ENCODE measurements at places on chromosomes 7 and 10.
A peak's percentile ranks its signal among the peaks of the same experiment; 100 is the strongest.

- DNase-seq: peak; percentile 51
Observed at GRCh38 chr7:105800442-105800841, 76.0 kb downstream of the ATXN7L1 start.

DNA sequence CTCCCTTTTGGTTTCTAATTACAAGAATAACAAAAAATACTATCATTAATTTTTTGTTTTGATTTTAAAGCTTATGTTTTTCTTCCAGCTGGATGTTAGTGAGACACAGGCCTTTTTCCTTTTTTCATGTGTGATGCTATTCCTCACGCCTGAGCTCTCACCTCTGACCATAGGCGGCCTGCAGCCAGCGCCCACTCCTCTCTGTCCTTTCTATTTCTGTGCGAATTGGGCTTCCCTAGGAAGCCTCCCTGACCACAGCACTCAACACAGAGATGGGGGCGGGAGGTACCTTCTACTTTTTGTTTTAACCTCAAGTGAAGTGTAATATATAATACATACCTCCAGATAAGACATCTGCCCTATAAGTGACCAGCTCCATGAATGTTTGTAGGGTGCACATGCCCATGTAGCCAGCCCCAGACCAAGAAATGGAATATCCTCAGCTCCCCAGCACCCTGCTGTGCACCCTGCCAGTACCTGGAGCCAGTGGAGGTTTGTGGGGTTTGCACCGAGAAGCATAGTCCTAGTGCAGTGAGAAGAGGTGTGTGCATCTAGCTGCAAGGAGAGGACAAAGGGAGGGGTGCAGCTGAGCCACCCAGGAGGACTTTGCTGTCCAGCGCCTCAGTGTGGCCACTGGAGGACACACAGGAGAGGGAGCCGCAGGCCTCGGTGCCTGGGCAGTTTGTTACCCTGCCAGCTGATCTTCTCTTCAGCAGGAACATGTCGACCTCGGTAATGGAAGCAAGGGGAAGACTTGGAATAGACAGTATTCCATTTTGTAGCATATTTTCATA lies 38.5 kb downstream of the BNIP3 start:
- DNase-seq: peak; percentile 36

DNA sequence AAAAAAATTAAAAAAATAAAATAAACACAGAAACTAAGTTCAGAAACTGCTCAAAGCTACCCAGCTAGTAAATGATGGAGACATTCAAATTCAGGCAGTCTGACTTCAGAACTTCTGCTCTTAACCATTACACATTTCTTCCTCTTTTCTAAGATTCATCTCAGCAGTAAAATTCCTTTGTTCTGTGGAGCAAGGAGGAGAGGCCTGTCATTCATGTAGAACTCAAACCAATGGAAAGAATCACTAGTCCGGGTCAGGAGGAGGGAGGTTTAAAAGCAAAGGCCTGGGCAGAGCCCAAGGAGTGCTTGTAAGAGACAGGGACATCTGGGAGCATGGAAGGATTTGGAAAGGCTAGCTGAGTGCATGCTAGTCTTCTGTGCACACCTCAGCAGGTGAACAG lies 37.9 kb upstream of the DNAJB12 start:
- DNase-seq: peak; percentile 44

GRCh38 chr7:156802214-156802613 lies 90.8 kb downstream of the LMBR1 start:
- DNase-seq: no peak

- no peak for DNase-seq
Observed at GRCh38 chr7:128755075-128755818, 16.1 kb downstream of the CALU start.

- DNase-seq: no peak
Observed at GRCh38 chr7:155825336-155825735, 13.1 kb upstream of the SHH start.

DNA sequence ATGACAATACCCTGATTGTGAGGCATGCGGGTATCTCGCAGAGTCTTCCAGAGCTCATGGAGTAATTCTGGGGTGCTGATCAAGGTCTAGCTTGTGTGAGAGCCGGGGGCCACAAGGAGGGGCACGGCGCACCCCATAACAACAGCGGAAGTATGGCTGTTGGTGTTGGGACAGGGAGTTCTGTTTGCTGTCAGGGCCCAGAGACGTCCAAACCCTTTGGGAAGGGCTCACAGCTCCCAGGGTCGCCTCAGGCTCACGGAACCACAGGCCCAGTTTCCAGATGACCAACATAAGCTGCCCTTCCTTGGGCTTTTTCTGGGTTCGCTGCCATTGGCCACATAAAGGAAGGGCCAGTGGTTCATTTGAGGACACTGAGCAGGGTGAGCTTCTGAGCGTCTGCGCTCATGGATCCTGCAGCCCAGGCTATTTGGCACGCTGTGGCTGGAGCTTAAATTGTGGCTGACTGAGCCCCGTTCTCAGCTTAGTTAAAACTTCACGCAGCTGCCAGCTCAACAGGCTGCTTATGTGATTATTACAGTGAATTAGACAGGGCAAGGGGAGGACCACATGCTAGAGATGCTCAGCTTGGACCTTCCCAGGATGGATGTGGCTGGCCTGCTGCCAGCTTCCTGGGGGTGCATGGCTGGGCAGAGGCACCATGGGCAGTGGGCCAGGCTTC lies 92.3 kb downstream of the DNAJB6 start:
- no peak for DNase-seq

DNA sequence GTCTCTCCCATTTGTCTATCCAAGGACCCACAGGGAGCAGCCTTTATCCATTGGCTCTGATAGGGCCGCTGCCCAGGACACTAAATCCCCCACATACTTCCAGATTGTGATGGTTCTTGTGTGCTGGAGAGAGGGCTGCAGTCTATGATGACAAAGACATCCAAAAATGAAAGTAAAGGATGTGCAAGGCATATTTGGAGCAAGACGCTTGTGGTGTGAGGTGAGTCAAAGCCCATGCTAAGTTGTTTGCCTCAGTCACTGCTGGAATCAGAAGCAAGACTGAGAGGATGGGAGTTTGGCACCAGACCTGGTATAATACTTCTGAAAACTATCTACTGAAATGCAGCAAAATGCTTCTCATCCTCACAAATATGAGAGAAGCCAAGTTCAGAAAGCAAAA lies 22.7 kb downstream of the ZNF22 start:
- DNase-seq: no peak

DNA sequence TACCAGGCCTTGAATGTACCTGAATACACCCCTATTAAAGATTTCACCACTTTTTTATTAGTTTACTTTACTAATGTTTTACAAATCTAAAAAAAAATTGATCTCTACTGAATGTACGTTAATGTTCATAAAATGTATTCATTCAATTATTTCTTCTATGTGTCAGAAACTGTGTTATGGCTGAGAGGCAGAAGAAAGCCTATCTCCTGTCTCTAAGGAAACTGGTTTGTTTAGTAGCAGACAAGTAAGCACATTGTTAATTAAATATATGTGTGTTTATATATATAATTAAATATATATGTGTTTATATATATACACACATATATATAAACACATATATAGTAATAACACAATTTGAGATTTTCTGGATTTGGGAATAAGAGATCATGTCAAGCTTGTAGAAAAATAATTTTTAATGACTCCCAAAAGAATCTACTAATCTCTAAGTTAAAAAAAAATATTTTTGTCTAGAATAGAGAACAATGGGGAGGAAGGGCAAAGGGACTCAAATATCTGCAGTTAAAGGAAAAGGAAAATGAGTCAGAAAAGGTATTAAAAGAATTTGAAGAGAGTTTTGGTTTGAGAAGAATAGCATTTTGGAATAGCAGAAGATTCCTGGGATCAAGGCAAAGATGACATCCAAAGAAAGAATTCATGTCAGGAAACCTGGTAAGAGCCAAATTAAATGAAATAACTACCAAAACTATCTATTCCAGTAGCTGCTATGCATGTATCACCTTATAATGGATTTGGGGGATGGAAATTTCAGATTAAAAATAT lies 92.1 kb downstream of the CH25H start:
- DNase-seq: no peak

DNA sequence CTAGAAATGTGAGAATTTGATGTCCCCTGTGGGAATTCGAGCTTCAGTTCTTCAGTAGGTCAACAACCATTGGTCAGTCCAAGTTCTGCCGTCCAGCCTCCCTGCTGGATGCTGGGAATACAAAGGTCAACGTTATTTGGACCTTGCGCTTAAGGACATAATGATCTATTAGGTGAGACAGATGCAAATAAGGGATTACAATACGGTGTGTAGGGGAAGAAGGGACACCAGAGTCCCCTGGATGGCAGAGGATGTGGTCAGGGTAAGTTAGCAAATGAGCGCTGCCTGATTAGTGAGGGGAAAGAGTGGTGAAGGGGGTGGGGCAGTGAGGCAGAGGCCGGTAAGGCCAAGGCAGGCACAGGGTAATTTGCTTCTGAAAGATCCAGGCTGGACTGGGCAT lies 16.2 kb downstream of the CCNY start:
- DNase-seq: no peak

GRCh38 chr10:85222300-85222699 lies 893.9 kb downstream of the CCSER2 start:
- no peak for DNase-seq

DNA sequence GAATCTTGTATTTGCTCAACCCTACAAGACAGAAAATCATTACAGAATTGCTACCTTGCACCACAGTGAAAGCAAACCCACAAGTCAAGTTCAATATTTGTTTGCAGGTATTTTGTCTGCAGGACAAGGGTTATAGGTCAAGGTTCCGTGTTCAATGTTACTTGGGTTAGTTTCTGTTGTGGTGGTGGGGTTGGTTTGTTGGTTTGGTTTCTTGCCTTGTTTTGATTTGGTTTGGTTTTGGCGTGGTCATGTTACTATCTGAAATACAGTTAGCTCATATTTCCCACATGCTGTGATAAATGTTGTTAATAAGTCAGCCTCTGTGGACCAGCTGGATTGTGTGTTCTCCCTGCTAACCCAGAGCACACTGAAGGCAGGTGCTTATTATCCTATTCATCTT lies 75.6 kb upstream of the INSIG1 start:
- DNase-seq: no peak

DNA sequence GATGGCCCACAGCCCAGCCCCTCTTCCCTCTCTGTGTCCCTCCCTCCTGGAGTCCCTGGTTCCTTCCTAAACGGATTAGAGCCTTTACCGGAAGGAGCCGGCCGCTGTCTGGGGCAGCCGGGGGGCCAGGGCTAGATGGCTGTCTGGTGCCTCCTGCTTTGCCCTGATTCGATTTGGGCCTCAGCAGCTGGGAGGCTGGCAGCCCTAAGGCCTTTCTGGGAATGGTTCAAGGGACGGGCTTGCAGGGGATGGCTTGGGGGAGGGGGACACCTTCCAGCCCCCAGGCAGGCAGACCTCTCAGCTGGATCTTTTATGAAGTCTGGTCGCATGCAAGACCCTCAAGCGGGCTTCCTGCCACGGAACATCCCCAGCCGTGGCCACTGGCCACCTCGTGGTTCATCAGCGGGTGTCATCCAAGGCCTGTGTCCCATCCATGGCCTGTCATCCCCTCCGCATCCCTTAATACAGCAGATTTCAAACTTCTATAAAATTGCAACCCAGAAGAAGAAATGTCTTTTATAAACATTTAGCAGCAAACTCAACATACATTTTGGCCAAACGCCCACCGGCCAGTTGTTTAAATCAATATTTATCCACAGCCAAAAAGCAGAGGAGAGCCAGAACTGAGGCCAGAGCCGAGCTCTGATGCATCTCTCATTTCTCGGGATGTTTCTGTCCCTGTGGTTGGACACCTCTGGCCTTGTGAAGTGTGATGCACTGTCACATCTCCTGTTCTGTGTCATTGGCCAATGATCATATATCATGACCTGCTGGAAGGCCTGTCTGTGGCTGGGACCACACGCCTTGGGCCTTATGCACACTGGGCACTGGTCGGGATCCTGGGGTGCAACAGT lies 52.0 kb downstream of the GTF2IRD1 start:
- DNase-seq: no peak

DNA sequence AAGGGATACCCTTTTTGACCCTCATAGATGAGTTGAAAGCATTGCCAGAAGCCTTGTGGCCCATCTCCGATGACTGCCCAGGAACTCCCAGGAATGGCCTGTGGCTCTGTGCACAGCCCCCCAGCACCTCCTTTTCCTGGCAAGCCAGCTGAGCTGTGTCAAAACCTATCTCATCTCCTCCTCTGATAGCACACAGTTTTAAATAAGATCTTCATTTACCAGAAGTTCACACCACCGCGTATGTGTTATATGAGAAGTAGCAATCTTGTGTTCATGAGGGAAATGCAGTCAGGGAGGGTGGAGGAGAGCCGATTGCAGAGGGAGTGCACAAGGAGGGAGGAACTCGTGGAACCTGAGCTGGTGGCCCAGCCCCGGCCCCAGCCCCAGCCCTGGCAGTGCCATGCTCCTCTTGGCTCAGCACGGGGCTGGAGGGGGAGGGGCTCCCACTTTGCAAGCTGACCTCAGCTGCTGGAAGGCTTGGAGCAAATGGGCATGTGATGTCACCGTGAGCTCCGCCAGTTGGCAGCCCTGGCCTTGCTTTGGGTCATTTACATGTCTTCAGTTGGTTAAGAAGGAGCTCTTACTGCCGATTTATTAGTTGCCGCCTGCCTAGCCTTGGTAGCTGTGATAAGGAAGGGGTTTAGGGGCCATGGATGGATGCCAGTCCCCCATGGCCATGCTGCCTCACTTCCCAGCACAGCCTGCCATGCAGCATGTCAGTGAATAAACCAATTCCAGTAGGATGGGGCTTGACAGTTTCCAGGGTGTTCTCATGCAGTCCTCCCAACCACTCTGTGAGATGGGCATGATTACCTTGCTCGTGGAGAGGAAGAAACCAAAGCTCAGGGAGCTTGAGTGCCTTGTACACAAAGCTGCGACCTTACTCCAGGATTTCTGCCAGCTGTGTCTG lies 20.0 kb downstream of the UNC5B start:
- DNase-seq: no peak

DNA sequence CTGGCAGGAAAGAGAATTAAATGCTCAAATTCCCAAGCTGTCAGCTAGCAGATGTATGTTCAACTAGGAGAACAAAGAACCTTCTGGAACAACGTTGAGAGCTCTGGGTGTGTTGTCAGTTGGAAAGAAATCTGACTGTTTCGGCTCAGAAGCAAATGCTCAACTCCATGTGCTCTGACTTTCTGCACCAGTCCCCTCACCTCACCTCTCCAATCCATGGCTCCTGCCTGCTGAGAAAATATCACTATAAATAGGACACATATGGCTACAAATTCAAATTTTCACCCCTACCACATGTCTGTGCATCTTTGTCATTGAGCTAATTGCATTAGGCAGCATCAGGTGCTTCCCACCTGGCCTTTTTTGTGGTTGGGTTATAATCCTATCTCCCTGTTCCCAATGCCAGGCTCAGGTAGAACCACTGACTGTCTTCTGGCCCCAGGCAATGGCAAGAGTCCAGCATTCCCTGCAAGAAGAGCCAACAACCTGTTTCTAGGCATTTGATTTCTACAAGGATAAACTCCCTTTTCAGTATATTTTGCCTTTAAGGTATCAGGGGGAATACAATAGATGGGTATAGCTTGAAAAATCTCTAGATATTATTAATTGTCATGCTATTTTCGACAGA lies 142.6 kb upstream of the LSM8 start:
- no peak for DNase-seq

DNA sequence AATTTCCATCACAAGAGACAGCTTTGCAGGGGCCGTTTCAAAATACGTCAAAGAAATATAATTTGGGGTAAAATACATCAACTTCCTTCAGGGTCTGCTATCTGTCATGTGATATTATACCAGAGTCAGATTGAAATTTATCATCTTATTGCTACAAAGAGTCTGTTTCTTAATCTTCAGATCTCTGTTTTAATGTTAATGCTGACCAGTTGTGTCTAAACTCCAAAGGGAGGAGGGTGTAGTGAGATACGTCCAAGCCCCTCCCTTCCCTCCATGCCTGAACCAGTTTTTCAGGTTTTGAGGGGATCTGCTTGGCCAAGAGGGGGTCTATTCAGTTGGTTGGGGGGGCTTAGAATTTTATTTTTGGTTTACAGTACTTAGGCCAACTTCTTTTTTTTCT lies 891.6 kb downstream of the GRM8 start:
- no peak for DNase-seq

GRCh38 chr10:100996678-100997359 lies 2.8 kb upstream of the LZTS2 start:
- DNase-seq: peak; percentile 53
